ENCODE measurements at places on chromosomes 1 and 21.

GRCh38 chr21:44596068-44596725 lies 3.9 kb upstream of the KRTAP10-6 start:
- no peak for DNase-seq

DNA sequence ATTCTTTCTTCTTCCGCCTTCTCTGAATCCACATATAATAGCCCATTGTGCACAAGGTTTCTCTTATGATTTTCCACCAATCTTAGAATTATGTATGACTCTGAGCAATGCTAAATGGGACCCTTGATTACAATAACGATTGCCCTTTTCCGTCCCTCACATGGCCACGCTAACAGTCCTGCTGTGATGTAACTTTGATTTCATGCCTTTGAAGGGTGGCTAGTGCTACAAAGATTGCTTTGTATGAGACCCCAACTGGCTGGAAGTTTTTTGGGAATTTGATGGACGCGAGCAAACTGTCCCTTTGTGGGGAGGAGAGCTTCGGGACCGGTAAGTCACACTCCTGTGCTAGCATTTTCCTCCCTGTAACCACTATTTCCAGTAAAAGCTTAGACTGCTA lies 45.3 kb downstream of the PGM1 start:
- no peak for DNase-seq

DNA sequence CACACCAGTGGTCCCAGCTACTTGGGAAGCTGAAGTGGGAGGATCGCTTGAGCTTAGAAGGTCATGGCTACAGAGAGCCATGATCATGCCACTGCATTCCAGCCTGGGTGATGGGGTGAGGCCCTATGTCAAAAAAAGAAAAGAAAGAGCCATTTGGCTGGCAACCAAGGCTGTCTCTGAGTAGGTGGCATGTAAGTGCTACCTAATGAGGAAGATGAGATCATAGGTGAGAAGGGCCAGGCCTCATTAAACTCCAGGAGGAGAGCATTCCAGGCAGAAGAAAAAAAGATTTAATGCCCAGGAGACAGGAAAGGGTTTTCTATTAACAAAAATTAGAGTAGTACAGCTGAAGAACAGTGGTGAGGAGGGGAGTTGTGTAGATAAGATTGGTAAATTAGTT lies 103.4 kb upstream of the ZNF678 start:
- DNase-seq, result no peak

DNA sequence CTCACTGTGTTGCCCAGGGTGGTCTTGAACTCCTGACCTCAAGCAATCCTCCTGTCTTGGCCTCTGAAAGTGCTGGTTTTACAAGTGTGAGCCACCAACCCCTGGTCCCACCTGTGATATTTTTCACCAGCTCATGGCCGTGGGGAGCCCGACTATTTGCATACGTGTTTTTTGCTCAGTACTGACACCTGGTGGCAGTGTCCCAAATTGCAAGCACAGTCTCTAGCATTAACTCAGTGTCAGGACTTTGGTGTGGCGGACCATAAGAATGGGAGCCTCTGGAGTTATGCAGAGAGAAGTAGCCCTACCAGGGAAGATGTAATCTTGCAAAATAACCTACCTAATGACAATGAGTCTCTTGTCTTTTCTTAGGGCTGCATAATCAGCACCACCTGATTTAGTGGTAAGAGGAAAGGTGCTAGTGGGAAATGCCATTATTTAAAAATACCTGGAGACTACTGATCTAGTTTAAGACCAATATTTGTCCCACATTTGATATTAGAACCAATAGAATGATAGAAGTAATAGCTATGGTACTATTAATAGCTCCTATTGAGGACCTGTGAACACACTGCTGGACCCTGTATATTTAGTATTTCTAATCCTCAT lies 305.4 kb downstream of the DISC1 start:
- DNase-seq, result peak; percentile 37

DNA sequence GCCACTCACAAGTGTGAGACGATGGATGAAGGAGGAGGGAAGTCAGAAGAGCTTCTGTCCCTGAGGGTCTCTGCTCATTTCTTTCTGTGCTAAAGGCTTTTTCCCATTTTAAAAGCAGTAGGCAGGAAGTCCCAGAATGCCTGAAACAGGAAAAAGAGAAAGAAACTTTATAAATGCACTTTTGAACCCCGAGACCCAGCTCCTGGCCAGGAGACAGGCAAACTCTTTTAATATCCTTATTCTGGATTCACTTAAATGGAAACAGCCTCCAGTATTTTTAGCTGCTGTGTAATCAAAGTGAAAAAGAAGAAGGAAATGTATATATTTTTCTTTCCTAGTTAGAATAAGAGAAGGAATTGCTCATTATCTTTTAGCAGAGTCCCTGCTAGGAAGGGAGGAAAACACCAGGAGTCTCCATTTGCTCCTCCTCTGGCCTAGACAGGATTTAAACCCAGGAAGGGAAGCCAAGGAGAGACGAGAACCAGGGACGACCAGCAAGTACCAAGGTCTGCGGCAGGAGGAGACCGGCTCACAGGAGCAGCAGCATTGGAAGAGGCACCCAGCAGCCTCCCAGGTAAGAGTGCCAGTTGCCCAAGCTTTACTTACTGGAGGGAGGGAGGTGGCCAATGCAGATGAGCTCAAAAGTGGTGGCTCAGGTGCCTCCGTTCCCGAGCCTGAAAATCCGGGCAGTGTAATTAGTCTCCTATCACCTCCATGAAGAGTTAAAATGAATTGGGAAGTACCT lies at the start of gene TNN:
Gene TNN (plus strand): TSS at position 472 of the 745 bp plus-strand sequence. CDS start 9,586 bp downstream, outside the sequence.
- DNase-seq, result no peak

GRCh38 chr1:52238887-52239707 lies 97.2 kb downstream of the ZFYVE9 start:
- no peak for DNase-seq

DNA sequence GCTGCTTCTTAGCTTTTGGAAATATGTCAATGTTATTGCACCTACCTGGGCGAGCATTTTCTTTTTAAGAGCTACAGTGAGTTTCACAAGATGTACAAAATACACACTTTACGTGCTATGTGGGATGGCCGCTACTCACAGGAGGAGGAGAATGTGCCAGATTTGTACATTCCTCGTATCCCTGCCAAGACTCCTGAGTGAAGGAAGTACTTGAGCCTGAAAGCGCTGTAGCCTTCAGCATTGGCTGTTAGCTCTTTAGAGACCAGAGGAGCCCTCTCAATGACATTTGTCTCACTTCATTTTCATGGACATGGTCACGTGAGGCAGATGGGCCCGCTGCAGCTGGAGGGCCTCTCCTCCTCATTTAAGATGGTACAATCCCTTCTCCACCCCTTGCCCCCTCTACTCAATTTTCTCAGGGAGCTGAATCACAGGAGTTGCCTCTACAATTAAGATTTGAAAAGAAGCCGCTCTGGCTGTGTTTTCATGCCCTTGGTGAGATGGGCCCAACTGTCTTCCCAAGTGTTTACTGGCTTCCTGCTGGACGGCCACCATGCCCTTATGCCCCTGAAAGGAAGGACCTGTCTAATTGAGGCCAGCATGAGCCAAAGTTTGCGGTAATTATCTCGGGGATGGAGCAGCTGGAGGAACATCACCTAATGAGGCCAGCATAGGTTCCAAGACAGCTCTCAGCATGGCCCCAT lies 442.6 kb downstream of the PRDM2 start:
- DNase-seq, result no peak

DNA sequence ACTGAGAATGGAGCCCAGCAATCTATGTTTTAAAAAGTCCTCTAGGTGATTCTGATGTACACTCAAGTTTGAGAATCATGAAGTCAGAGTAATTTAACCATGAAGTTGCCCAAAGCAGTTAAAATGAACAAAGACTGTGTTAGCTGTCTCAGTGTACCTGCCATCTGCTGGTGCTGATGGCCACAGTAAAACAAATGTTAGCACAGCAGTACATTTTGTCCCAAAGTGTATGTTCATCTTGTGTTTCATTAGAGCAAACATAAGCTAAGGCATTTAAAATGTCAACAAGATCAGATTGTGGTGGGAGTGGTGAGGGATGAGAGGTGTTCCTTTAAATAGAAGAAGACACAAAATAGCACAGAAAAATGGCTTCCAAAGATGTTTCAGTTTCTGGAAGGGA lies 31.1 kb downstream of the FYB2 start:
- no peak for DNase-seq

DNA sequence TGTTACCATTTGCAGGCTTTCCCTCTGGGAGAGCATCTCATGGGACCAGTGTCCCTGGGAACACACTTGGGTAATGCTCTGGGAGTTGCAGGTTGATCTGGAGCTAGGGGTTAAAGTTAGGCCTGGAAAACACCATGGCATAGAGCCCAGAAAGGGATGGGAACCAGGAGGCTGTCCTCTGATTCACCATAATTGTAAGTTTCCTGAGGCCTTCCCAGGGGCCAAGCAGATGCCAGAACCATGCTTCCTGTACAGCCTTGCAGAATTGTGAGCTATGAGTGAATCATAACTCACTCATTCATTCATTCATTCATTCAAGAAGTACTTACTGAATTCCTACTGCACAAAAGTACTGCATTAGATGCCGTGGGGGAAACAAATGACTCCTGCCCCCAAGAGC lies 50.0 kb downstream of the LACTBL1 start:
- no peak for DNase-seq

Measured in stimulated activated CD8-positive, alpha-beta memory T cell treated with anti-CD3 and anti-CD28 coated beads, Interleukin-4, amount 100 ng/mL, for 24 hours (primary cell).